Effector CD4-positive, alpha-beta T cell (primary cell): ENCODE measurements at places on chromosomes 5 and 9.

DNA sequence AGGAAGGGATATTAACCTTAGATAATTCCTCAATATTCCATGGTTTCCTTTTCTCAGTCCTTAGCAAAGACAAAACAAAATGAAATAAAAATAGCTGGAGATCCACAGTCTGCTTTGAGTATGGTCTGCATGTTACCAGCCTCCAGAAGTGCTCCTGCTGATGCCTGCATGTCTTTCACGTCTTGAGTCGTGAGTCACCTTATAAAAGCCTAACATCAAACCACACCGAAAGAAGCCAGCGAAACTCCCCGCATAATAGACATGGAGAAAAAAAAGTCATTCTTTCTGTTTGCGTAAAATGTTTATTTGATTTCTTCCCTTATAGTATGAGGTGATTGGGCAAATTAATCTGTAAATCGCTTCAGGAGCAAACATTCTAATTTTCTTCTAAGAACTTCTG, 380.5 kb downstream of the SLCO4C1 start:
- no peak for DNase-seq

DNA sequence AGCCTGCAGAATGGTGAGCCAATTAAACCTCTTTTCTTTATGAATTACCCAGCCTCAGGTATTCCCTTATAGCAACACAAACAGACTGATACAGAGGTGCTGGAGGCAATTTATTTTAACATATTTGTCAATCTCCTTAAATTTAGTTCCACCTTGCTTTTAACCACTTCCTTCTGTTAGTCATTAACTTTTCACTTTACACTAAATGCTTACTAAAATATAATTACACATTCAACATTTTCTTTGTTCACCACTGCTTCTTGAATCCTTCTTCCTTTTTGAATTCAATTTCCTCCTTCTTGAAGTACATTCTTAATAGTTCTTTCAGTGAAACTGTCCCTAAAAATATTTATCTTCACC, 39.4 kb downstream of the LYRM7 start:
- DNase-seq, result no peak

GRCh38 chr5:57551251-57551650, 68.6 kb upstream of the ACTBL2 start:
- no peak for DNase-seq

GRCh38 chr9:78295731-78296130, 1.2 kb upstream of the PSAT1 start:
- no peak for DNase-seq

DNA sequence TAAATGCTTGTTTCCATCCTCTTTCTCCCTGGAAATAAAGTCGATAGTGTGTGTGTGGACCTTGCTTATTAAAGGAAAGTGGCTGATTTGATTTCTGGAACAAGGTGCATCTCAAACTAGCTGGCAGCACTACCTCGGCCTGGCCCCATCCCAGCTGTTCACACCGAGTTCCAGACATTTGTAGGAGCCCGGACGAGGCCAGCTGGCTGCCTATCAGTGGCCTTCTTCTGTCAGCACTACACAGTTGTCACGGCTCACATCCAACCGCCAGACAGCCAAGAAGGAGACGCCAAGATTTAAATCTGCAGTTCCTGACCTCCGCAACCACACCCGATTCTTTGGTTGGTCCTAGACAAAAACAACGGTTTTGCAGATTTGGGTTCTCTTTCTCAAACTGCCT, 63.6 kb downstream of the PALM2AKAP2 start:
- DNase-seq, result no peak

- no peak for DNase-seq
Observed at GRCh38 chr9:134007571-134007970, 15.4 kb upstream of the VAV2 start.

DNA sequence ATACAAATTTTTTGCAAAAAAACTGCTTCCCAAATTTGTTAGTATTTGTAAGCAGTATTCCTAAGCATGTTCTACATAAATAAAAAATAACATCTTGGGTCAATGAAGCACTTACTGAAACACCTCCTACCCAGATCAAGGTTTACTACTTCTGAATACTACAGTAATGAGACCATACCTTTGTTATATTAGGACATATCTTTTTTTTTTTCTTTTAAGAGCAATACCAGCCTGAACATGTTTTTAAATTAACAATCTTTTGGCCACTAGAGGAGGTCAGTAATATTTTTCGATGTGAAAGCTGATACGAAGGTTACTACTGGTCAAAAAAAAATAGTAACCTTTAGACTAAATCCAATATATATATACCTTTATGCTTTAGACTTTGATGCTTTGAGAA, 72.7 kb downstream of the CERT1 start:
- DNase-seq, result no peak

DNA sequence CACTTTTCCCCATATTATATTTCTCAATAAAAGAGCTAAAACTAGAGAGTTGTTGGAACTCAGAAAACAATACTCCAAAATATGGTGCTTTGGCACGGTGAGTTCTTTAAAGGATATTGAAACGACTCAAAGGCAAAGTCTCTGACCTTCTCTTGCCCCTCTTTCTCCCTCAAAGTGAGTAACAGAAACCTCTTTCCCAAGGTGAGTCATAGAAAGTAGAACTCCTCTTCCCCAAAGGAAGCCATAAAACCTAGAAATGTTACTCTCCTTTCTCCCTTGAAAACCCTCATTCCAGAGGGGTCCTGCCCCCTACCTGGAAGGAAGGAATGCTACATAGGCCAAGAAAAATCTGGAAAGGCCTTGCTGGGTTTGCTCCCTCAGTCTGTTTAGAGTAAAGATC, 47.5 kb downstream of the RAPGEF6 start:
- DNase-seq, result no peak

GRCh38 chr9:24901319-24901718, 355.6 kb upstream of the IZUMO3 start:
- no peak for DNase-seq

DNA sequence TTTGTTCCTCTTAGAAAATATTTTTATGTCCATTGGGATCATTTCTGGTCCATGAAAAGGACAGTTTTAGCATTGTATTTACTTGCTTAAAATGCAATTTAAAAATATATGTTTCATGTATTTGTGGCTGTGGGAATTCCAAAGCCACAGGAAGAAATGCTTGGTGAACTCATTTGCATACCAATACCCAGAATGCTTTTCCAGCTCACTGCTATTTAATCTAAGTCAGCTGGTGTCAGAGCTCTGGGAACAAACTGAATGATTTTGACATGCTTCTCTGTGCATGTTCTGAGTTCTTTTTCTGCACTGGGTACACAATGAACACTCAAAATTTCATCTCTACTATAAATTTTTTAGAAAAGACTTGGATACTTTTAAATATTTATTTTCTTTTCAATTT, 482.8 kb upstream of the ARRDC3 start:
- no peak for DNase-seq

DNA sequence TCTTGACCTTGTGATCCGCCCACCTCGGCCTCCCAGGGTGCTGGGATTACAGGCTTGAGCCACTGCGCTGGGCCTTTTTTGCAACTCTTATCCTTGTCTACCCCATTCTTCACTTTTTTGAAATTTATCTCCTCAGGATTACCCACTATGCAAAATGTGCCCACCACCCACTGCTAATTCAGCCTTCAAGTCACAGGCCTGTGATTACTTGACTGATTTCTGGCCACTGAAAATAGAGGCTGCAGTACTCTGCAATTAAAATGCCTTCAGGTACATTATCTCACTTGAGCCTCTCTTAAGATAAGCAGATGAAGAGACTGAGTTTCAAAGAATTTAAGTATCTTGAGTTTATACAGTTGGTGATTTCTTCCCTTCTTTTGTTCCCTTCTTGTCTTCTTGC, 112.4 kb upstream of the SPATA31D4 start:
- no peak for DNase-seq

GRCh38 chr5:126098330-126099017, 324.7 kb upstream of the GRAMD2B start:
- DNase-seq, result no peak

DNA sequence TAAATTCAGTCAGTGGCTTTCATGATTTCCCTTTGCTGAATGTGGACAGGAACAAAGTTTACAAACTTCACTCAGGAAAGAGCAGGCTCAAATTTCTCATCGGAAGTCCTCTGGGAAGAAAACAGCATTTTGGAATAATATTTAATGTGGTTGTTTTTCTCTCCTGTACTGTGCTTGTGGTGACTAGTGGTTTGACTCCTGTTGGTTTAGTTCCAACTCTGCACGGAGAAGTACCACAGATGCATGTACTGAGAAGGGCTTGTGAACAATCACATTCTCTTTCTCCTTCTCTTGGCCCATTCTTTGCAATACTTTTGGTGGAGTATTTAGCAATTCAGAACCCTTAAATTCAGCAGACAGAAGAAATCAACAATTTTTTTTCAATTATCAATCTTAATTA, 13.3 kb downstream of the MPDZ start:
- DNase-seq, result no peak

- no peak for DNase-seq
Observed at GRCh38 chr9:9674461-9674860, 938.3 kb downstream of the PTPRD start.

DNA sequence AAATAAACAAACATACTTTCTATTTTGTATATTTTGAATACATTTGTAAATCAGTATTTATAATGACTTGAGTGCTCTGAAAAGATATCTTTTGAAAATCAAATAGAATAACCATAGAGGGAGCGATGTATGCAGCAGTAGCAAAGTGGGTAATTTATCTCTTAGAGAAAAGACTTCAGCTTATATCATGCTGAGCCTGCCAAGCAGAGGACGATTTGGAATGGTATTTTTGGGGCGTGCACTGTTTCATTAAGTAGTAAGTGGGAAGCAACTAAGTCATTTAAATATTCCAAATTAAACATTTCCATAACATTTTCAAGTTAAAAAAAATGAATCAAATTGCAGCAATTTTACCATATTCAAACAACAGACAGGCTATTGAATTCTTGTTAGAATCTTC, 147.6 kb downstream of the CDH10 start:
- no peak for DNase-seq

GRCh38 chr5:124060413-124061067, 548.6 kb downstream of the CSNK1G3 start:
- no peak for DNase-seq

DNA sequence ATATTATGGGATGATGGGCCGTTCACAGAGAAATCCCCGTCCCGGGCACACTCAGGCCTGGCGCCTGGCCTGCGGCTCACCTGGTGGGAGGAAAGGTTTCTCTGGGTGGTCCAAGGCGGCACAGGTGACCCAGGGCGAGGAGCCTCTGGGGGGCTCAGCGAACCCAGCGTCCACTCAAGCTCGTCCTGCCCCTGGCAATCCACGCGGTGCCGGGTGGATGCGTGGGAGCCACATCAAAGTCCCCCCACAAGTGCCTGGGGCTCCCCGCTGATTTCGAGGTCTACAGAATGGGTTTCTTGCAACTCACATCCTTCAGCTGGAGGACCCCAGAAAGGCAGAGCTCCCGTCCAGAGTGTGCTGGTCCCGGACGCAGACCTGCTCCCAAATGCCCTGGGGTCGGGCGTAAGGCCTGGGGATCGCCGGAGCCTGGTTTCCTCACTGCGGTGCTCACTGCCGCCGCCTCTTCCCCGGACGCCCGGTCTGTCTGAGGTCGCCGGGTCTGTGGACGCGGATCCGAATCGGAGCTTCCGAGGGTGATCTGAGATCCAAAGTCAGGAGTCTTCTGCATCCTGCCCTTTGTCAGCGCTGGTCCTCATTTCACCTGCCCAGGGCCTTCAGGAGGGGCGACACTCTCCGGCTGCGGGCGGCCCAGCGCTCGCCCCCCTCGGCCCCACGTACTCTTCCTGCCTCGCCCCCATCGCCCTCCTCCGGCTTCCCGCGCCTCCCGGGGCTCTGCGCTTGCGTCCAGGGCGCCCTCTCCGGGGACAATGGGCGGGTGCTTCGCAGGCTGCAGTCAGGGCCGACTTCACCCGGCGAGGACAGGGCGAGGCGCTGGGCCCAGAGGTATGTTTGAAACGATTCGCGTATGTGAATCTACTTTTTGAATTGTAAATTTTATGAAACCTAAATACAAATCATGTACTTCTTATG, 20.0 kb upstream of the RUFY1 start:
- DNase-seq, result peak; percentile 48

DNA sequence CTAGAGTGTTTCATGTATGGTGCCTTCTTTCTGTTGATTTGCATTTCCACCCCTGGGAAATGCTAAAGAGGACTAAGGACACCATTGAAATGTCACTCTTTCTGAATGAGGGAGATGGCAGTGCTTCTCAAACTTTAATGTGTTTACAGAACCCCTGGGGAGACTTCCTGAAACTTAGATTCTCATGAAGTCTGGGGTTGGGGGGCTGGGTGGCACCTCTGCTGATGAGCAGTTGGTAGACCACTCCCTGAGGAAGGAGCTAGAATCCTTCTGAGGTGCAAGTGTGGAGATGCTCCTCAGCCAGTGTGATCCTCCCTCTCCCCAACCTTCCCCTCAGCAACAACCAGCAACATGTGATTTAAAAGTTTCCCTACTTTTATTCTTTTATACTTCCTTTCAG, 546.8 kb downstream of the LRRC70 start:
- DNase-seq, result no peak

- peak; percentile 5 for DNase-seq
Observed at GRCh38 chr9:100472788-100473275, at the start of gene TMEFF1. Gene TMEFF1 (plus strand): TSS chr9:100473149. CDS start chr9:100473545, 396 bp downstream.

DNA sequence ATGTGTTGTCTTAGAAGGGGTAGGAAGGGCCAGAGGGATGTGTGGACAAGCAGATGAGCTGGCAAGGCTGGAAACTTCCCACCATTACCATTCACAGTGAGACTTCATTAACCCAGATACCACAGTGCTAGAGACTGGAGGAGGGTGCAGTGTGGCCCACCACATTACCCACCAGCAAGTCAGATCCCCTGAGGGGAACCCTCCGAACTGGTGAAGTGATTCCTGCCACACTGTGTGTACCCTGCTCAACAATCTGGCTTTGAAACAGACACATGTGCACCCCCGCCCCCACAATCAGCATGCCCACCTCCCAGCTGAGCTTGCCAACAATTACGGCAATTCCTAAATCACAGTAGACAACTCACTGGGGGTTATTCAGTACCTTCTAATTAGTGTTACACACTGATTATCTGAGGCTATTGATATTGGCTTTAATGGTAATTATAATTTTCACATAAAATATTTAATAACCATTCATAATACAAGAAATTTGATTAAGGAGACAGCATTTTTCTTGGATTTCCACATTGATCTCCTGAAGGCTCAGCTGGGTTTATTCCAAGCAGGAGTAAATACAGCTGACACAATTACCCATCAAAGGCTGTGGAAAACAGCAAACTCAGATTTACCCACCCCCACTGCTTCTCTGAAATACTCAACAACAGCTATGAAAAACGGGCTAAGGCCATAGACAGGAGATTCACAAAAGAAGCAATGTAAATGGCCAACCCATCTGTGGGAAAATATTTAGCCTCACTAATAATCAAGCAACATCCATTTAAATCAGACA, 169.3 kb upstream of the FSTL4 start:
- no peak for DNase-seq

DNA sequence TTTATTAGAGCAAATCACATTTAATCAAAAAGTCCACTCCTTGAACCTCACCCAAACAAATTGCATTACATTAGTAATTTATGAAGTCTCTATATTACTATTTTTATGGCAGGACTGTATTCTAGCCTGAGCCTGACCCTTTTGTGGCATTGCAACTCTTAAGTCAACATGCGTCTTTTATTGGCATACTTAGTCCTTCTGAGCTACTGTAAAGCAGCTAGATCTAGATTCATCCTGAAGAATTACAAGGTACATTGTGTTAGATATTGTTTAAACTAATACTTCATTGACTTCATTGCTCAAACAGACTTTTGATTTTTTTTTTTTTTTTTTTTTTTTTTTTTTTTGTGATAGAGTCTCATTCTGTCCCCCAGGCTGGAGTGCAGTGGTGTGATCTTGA, 1842.5 kb upstream of the CDH9 start:
- DNase-seq, result no peak

- no peak for DNase-seq
Observed at GRCh38 chr5:96927008-96927407, 8.9 kb upstream of the LNPEP start.
